ENCODE measurements at places on chromosomes 3 and 15.

- peak; percentile 54 for DNase-seq
Measured at GRCh38 chr3:69085168-69085832, 563 bp downstream of the ARL6IP5 start.

- peak; percentile 57 for DNase-seq
Measured at GRCh38 chr3:195182470-195182795, 88.5 kb downstream of the XXYLT1 start.

- DNase-seq = no peak
Measured at GRCh38 chr3:60610441-60611112, 640.7 kb downstream of the FHIT start.

GRCh38 chr15:33756961-33757360 is 211.3 kb upstream of the CHRM5 start:
- no peak for DNase-seq

GRCh38 chr15:48584812-48585563 is 60.5 kb downstream of the FBN1 start:
- DNase-seq = no peak

DNA sequence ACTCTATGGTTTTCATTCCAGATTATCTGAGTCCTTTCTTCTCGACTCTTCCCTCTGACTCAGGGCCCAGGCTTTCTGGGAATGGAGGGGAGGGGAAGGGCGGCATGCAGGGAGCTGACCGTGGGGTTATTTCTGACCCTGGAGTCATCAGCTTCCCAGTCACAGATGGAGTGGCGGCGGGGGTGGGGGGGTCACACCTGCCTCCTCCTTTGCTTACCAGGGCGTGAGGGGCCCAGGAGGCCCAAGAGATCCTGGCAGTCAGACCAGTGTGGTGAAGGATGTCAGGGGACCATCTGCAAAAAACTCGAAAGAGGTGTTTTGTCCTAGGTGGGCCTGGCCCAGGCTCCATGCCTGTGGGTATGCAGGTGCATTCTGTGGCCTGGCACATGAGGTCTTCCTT is 996 bp upstream of the XIRP1 start:
- DNase-seq = no peak

DNA sequence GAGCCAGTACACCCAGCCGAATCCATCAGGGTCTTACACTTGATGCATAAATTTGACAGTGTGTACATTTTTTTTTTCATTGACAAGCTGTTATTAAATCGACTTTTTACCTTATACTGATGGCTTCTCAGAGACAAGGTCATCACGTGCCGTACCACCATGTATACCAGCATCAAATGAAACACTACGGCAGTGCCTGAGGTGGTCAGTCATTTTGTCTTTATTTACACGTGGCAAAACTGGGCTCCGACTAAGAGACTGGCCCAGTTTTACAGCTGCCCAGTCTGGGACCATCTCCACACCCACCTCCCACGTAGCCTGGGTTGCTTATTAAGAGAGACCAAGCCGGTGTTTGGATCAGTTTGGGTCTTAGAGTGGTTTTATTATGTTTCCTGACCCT is 57.4 kb downstream of the TMEM266 start:
- DNase-seq = no peak

GRCh38 chr15:97410897-97411575 is 549.5 kb upstream of the ARRDC4 start:
- DNase-seq = no peak

GRCh38 chr15:54681584-54681983 is 515.2 kb downstream of the RSL24D1 start:
- peak; percentile 87 for DNase-seq

- no peak for DNase-seq
Measured at GRCh38 chr15:27074179-27074578, 103.2 kb downstream of the GABRG3 start.

- no peak for DNase-seq
Measured at GRCh38 chr3:14852058-14852594, 33.4 kb downstream of the FGD5 start.

DNA sequence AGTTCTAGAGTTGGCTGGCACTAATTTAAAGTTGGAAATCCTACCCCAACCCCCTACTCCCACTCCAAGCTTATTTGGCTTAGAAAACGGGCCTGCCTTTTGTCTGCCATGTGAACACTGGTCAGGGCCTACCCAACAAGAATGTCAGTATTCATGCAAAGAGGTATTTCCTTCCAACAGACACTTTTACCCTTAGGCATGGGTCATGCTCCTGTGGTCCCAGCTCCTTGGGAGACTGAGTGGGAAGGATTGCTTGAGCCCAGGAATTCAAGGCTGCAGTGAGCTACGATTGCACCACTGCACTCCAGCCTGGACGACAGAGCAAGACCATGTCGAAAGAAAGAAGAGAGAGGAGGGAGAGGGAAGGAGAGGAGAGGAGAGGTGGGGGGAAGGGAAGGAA is 137.5 kb upstream of the LRTM1 start:
- DNase-seq = no peak

DNA sequence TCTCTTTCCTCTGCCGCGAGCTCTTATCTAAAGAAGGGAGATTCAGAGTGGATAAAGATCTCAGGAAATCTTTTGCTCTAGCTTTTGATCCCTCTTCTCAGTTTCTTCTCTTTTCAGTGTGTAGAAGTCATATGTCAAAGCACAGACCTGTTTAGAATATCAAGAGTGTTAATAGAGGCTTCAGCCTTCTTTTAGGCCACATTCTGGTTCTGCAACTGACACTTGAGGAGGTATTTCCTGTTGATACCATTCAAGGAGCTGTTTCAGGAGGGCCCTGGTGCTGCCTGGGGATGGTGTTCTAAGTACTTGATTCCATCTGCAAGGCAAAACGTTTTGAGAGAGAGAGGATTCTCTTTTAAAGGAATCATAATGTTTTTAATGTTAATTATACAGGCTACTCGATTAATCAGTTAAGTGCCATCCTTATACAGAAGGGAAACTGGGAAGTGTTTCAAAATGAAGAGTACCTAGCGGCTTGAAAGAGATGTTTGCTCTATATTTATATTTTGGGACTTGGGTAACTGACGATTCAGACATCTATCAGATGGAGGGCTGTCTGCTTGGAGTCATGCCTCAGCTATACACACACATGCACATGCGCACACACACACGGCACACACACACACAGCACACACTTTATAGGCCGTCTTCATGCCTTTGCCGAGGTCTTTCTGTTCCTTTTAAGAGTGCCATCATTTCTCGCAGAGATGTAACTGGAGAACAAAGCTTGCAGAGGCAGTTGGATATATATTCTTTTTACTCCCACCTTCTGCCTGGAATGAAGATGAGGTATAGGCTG is 313.9 kb downstream of the PTPRG start:
- DNase-seq = no peak

GRCh38 chr15:41919954-41920538 is 26.2 kb upstream of the SPTBN5 start:
- DNase-seq = no peak

GRCh38 chr15:80247320-80247719 is 4.7 kb downstream of the CTXND1 start:
- no peak for DNase-seq

DNA sequence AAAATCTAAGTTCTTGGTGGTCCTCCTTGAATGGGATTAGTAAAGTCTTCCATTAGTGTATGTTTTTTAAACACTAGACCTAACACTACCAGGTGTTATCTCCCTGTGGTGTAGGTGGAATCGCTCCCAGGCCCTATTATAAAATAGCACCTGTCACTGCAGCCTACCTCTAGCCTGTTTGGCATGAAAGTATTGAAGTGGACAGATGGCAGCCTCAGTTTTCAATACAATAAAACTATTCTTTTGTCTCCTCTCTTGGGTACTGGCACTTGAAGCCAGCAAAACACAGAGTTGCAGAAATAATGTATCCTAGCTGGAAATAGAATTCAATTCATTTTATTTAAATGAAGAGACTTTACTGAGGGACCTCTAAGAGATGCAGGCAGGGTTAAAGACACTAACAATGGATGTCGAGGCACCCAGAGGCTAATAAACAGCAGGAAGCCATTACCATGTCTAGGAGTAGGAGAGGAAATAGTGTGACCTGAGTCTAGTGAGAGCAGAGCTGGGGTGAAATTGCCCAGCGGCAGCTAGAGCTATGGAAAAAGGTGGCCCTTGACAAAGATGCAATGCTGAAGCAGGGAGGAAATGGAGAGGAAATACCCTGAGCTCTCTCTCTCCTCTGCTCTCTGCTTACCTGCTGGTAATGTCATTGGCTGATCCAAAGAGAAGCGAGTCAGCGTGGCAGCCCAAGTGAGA is 49.1 kb upstream of the TMEM158 start:
- no peak for DNase-seq

GRCh38 chr3:153029350-153029749 is 132.7 kb upstream of the RAP2B start:
- DNase-seq = peak; percentile 35

- no peak for DNase-seq
Measured at GRCh38 chr3:45534632-45535031, 59.9 kb upstream of the LIMD1 start.

- no peak for DNase-seq
Measured at GRCh38 chr15:92289733-92290132, 103.9 kb upstream of the ST8SIA2 start.

- no peak for DNase-seq
Measured at GRCh38 chr3:140007911-140008869, 73.2 kb downstream of the CLSTN2 start.

GRCh38 chr3:19885468-19885867 is 48.5 kb downstream of the EFHB start:
- DNase-seq = peak; percentile 83

All from hematopoietic multipotent progenitor cell treated with erythropoietin and hydrocortisone succinate and interleukin-3 and kit ligand, for 4 days (in vitro differentiated cells).